Large intestine (tissue), 12 donors: ENCODE measurements at places on chromosomes 16 and 17.

DNA sequence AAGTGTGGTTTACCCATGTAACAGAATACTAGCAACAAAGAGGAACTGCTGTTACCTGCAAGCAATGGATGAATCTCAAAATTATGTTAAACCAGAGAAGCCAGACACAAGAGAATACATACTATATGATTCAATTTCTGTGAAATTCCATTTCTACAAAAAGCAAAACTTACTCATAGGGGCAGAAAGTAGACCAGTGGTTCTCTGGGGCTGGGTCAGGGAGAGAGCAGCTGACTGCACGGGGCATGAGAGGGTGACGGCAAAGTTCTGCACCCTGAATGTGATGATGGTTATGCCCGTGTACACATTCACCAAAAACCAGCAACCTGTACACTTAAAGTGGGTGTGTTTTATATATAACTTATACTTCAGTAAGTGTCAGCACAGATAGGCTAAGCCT, 3.1 kb downstream of the ZNF843 start:
- DNase-seq = no peak

DNA sequence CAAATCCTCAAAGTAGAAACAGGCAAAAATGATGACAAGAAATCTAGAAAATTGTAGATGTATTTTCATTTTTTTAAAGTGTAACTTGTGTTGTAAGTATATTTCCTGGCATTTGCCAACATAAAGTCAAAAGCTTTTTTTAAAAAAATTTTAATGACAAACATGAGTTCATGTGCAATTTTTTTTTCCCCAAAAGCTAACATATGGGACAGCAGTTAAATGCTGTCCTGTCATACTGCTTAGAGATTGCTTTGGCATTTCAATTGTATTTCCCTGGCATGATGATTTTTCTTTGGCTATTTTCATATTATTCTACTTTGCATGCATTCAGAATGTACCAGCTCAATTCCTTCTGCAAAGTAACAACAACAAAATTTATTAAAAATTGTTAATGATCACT, 24.5 kb upstream of the CPPED1 start:
- no peak for DNase-seq

DNA sequence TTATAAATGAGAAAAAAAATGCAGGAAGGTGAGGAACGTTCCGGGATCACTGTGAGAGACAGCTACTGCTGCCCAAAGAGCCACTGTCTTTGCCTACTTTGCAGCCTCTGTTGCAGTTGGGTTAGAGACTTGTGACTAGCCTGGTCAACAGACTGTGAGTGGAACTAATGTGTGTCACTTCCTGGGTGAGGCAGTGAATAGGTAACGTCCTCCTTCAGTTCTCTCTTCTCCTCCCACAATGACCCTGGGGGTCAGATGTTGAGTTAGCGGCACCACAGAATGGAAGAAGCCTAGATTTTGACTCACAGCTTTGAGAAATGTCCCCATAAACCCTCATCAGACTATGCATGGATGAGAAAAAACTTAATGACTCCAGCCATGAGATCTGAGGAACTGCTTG, 5.2 kb downstream of the C16orf46 start:
- no peak for DNase-seq

GRCh38 chr16:2855536-2855935, 2.4 kb downstream of the PRSS22 start:
- no peak for DNase-seq

- no peak for DNase-seq
These were observed 32.4 kb downstream of the RNF43 start for GRCh38 chr17:58384897-58385296.

- no peak for DNase-seq
These were observed 154.2 kb downstream of the MYO1D start for GRCh38 chr17:32722733-32723132.

DNA sequence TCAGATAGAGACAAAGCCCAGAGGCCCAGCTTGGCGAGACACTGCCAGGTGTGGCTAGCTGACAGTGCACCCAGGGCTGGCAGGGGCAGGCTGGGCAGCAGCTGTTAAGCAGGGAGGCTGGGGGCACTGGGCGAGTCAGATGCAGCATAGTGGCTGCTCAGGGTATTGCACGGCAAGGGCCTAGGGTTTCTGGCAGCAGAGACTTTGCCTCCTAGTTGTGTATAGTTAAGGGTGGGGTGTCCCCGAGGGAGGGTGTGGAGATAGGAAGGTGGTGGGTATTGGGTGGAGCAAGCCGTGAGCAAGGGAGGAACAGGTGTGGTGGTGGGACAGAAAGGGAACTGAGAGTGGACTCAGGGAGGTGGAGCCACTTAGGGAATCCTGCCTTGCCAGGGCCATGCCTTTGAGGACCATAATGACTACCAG, 66.0 kb downstream of the SMPD3 start:
- DNase-seq = peak; percentile 94

DNA sequence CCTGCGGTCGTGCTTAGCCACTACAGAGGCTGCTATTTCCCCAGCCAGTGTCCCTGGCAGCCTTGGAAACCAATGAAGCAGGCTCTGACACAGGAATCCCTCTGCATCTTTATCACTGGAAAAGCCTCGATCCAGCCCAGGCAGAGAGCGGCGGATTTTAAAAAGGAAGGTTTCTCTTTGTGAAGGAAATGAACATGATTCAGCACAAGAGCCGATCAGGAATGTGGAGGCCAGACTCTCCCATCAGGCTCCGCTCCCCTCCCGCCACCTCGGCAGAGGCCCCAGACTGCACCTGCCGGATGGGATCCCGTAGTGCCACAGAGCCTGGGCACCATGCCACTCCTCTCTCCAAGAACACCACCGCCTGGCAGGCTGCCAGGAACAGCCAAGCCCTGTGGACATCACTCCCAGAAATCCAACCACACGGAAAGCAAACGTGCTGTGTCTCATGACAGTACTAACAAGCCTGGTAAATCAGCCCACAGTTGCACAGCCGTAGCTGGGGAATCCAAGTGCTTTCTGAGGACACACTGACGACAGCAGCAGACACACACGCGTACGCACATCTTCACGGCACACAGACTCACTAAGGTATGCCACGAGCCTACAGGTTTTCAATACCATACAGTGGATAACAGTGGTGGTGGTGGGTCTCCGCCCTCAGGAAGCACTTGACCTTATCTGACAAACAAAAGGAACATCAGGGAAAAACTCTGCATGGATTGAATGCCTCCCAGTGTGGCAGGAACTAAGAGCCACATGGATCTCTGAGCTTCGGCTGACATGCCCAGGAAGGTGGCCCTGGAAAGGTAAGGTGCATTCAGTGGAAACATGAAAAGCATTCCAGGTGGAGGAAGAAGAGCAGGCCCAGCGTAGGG, 5.4 kb downstream of the LRRC75A start:
- DNase-seq = peak; percentile 58

GRCh38 chr17:72562615-72563188, 441.9 kb downstream of the SOX9 start:
- no peak for DNase-seq

DNA sequence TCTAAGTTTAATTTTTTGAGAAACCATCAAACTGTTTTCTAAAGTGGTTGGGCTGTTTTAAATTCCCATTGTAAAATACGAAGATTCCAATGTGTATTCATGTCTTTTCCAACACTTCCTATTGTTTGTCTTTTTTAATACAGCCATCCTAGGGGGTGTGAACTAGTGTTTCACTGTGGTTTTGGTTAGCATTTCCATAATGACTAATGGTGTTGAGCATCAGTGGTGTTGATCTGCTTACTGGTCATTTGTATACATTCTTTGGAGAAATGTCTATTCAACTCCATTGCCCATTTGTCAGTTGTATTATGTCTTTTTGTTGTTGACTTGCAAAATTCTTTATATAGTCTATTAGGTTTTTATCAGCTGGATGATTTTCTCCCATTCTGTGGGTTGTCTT, 239.2 kb upstream of the AXIN2 start:
- DNase-seq = no peak

DNA sequence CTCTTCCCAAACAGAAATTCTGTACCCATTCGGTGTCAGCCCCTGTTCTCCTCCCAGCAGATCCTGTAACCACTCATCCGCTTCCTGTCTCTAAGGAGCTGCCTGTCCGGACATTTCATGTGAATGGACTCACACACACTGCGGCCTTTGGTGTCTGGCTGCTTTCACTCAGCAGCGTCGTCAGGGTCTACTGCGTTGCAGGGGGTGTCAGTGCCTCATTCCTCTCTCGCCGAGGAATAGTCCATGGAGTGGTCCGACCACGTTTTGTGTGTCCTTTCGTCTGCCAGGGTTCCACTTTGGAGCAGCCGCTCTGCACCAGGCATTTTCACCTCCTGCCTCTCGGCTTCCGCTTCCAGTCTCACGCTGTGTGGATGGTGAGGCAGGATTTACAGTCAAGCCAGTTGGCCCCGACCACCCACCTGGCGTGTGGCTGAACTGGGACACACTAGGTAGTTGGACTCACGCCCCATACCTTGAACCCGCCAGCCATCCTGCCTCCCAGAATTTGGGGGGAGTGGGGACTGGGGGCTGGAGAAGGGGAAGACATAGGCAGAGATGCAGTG, 188.2 kb upstream of the CIBAR2 start:
- no peak for DNase-seq

- DNase-seq = no peak
These were observed 375.7 kb upstream of the DYNLRB2 start for GRCh38 chr16:80164966-80165550.

DNA sequence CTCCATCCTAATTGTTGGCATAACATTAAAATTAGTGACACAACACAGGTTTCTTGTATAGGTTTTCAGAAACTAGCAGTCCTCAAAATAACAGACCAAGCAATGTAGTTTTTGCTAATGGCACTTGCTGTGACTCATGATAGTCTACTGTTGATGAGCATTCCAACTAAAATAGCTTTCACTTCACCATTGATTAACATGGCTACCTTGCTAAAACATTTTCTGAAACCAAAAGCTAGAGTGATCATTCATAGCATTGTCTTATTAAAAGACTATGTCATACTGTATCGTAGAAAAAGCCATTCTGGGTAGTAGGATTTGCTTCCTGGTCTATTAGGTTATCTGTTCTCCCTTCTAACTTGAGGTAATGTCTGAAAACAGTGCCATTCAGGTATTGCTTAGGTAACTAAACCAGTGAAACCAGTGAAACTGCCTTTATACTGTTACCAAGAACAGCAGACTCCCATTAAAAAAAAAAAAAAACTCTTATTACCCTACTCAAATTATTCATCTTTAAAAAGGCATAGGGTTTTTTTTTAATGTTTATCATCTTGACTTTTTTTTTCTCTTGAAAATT, 2.5 kb upstream of the CLTC start:
- DNase-seq = no peak
